Activated CD8-positive, alpha-beta memory T cell treated with anti-CD3 and anti-CD28 coated beads, Interleukin-2, amount 50 U/mL, for 4 hours (primary cell): ENCODE measurements at places on chromosomes 5 and 9.
A peak's percentile ranks its signal among the peaks of the same experiment; 100 is the strongest.

DNA sequence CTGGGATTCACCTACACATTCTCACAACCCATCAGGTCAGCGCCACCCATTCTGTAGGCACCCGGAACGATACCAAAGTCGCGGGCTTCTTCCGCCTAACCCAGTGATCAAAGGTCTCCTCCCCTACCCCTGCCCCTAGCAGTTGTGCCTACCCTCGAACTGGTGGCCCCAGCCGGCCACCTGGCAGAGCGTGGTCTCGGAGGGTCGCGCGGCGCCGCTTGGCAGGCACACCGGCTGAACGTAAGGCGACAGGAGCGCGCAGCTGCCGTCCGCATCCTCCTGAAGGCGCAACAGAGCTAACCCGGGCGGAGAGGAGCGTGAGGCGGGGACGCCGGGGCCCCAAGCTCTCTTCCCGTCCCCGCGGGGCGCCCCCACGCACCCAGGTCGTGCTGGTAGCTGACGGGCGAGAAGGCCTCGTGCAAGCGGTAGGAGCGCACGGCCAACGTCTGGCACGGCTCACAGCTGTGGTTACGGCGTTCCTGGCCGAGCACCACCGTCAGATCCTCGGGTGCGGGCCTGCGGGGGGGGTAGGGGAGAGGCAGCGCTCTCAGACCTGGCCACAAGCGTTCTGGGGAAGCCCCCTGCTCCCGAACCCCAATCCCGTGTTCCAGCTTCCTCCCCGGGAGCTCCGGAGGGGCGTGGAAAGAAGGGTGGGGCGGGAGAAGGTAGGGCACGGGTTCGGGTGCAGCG lies 2.8 kb upstream of the PFN3 start:
- DNase-seq = peak; percentile 56

GRCh38 chr9:124812441-124812876 lies 35.5 kb downstream of the OLFML2A start:
- DNase-seq = no peak

GRCh38 chr5:32439086-32439642 lies 5.4 kb downstream of the ZFR start:
- no peak for DNase-seq

DNA sequence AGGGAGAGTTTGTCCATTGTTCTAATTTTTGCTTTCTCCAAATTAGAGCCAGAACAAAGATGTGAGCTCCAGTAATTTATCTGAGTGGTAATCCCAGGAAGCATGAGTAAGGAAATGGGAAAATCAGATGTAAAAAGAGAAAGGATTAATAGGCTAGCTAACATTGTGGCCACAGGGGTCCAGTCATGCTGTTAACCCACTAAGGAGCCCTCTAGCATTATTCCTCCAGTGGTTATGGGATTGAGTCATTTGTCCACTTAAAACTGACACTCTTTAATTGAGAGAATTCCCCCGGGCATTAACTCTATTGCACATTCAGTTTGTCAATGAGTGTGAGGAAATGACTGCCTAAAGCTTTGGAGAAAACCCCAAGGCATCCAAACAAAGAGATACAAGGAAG lies 700.3 kb upstream of the TYRP1 start:
- DNase-seq = no peak

DNA sequence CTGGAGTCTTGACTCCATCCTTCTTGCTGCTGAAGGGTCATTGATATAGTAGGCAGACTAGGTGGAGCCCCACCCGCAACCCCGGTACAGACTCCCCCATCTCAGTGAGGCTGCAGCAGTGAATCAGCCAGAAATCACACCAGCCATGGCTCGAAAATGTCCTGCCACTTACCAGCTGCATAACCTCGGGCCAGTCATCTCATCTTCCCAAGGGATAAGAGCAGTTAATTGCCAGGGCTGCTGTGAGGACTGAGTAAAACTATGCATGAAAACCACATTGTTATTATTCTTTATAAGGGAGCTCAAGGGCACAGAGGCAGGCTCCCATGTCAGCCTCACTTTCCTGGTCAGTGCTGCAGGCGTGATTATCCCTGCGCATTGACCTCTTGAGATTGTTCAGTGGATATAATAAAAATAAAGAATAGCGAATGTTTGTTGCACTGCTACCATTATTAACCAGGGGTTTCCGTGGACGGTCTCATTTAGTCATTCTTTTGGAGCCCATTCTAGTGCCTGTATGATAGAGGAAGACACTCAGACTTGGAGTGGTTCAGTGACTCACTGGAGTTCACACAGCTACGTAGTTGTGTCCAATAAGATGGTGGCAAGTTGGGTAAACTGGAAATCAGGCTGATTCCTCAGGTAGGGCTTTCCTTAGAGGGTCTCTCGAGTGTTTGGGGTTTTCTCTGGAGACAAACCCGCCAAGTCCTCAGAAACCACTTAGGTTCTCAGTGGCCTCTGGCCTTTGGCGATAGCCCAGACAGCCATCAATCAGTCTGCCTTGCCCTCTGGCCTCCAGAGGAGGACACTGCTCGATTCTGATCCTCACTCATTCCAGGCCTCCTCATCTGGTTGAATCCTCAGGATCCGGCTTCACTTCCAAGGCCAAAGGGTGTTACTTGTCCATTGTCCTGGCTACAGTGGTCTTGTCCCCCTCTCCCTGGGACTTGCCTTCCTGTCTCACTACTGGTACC lies 39.9 kb downstream of the COL15A1 start:
- no peak for DNase-seq

GRCh38 chr5:69292306-69292705 lies 40.3 kb downstream of the CCDC125 start:
- no peak for DNase-seq

GRCh38 chr5:36272136-36272690 lies 29.5 kb downstream of the RANBP3L start:
- DNase-seq = no peak

DNA sequence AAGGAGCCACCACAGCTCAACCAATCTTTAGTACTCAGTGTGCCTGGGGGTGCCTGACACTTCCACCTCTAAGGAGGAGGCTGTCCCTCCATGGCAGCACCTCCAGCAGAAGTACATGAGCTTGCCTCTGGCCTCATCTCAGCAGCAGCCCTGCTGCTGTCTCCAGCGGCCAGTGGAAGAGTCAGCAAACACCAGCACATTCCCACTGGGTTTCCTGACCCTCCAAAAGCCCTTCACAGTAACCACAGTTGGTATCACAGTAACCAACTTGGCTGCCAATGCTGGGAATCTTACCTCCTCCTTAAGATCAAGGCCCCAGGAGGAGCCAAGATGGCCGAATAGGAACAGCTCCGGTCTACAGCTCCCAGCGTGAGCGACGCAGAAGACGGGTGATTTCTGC lies 29.4 kb downstream of the FSTL4 start:
- DNase-seq = no peak

- DNase-seq = no peak
These were observed 8.4 kb upstream of the RXRA start for GRCh38 chr9:134317790-134318414.
